T-helper 17 cell (primary cell): ENCODE measurements at places on chromosomes 6 and 20. TPM values are rescaled to one million over a fixed set of nuclear protein-coding genes. Genes with fewer than 3 reads are reported as not detected.

GRCh38 chr6:12348530-12349511 lies 58.7 kb downstream of the EDN1 start:
- DNase-seq, result no peak

- DNase-seq, result no peak
These were observed 21.9 kb upstream of the STX16 start for GRCh38 chr20:58629215-58629580.

CCN5 gene
- not detected for total RNA-seq

GRCh38 chr6:11381801-11382513 lies 149.5 kb upstream of the NEDD9 start:
- DNase-seq, result peak; percentile 34

- DNase-seq, result no peak
These were observed 10.9 kb upstream of the MTRF1L start for GRCh38 chr6:153013438-153013837.
